ENCODE measurements at places on chromosomes 11 and 22.
A peak's percentile ranks its signal among the peaks of the same experiment; 100 is the strongest.

DNA sequence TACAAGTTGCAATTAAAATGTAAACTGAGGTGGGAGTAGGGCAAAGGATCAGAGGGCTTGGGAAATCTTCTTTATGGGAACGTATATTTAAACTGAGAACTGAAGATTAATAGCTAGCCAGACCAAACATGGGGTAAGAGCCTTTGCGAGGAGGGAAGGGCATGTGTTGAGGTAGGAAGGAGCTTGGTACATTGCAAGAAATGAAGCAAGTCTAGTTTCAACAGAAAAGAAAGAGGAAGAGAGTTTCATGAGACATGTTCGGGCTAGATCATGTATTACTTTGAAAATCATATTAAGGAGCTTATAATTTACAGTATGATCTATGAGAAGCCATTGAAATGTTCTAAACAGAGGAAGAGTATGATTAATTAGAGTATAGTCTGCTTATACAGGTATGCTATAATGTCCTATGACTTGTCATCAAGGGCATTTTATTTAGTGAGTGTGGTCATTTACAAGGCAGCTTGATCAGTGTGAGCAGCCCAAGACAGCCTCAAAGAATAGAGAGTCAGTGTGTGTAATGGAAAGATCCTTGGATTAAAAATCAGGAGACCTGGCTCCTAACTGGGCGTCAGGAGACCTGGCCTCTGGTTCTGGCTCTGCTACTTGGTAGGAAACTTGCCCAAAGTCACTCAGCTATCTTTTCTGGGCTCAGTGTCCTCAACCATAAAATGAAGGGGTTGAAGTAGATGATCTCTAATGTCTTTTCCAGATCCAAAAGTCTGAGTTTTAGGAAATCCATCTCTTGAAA is 10.9 kb downstream of the GAS2 start:
- no peak for DNase-seq

DNA sequence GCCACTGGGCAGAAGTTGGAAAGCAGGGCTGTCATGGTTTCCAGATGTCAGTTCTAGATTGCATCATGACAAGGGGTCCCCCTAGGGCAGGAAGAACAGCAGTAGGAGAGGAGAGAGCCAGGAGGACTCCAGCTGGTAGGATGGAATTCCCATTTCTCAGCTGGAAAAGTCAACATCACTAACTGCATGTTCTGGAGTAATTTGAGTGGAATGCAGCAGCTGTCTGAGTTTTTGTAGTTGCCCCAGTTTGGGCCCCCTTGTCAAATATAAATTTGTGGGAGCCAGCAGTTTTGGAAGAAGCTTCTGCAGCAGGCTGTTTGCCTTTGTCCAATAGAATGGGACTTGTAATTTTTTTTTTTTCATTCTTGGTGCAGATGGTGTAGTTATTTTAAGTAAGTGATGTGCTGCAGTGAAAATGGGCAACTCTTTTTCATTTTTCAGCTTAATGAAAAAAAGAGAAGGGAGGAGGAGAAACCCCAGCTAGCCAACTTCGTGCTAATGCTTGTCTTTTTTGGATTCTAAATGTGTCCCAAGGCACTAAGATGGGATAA is 86.9 kb downstream of the LDLRAD3 start:
- DNase-seq: no peak

GRCh38 chr11:117498791-117499190 is 171.1 kb downstream of the CEP164 start:
- DNase-seq: no peak

- no peak for DNase-seq
Measured at GRCh38 chr22:23889620-23890019, 4.6 kb upstream of the MIF start.

- peak; percentile 48 for DNase-seq
Measured at GRCh38 chr22:42180349-42180842, 49.8 kb upstream of the CYP2D6 start.

DNA sequence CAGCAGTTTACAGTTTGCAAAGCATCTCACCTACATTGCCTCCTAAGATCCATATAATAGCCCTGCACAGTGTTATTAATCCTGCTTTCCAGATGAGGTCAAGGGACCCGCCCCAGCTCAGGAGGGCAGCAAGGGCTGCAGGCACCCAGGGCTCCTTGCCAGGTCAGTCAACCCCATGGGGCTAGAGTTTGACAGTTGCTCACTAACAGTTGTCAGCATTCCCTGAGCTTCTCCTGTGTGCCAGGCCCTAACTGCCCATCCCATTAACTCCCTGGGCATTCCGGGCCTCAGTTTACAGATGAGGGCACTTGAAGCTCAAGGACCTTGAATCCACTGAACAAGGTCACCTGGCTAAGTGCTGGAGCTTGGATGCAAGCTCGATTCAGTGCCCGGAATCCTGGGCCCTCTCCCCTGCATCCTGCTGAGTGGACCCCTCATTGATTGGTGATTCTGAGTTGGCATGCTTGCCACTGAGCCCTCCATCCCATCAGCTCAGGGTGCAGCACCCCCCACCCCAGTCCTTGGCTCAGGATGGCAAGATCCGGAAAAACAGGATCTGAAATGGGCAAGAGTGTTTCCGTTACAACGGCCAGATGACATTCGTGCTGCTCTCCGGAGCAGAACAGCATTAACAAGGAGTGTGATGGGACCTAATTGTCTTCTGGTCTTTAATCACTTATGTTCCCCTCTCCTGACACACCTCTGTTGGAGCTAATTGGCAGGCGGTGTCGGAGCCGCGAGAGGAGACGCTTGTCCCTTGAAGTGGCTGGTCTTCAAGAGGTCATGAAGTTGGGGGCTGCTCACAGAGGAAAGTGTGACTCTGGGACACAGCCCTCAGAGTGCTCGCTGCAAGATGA is 87.4 kb upstream of the SHISAL1 start:
- DNase-seq: no peak

GRCh38 chr11:7098235-7098832 is 9.5 kb downstream of the RBMXL2 start:
- peak; percentile 64 for DNase-seq

GRCh38 chr11:128182844-128183243 is 404.5 kb downstream of the ETS1 start:
- no peak for DNase-seq

- DNase-seq: no peak
Measured at GRCh38 chr11:38582756-38583155, 1984.7 kb upstream of the RAG2 start.

GRCh38 chr11:125441648-125442410 is 54.2 kb downstream of the FEZ1 start:
- DNase-seq: peak; percentile 64

DNA sequence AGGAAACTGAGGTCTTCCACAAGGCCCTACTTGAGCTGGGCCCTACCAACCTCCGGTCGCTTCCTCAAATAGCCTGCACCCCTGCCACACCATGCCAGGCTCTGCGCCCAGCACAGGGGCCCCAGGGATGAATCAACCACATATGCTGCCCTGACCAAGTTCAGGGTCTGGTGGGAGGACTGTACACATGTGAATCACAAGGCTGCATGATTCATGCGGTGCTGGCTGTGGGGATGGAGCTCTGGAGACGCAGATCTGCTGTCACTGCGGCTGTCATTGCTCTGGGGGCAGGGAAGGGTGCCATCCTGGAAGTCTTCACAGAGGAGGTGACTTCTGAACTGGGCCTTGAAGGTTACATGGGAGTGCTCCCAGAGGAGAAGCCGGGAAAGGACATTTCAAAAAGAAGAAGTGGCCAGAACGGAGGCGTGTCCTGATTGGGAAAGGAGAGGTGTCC is 21.5 kb downstream of the CYTH4 start:
- DNase-seq: peak; percentile 83

DNA sequence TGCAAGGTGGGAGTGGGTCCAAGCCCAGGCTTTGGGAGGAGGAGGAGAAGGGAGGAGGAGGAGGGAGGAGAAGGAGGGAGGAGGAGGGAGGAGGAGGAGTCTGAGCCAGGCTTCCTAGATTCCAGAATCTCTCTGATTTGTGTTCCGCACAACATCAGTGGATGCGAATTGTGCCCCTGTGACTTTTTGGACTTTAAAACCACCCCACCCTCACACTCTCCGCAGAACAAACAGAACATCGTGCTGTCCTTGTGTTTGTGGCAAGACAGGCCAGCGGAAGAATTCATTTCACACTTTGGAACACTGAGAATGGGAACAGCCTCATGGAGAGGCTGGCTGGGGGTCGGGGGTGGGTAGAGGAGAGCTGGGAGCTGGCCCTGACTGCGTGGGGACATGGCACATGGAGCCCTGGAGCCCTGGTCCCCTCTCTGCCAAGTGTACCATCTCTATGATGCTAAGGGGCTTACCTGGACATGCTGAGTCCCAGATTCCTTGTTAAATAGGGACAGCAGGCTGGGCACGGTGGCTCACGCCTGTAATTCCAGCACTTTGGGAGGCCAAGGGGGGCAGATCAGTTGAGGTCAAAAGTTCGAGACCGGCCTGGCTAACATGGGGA is 16.4 kb upstream of the SHANK2 start:
- DNase-seq: no peak
